ENCODE measurements at places on chromosomes 1 and 21.

DNA sequence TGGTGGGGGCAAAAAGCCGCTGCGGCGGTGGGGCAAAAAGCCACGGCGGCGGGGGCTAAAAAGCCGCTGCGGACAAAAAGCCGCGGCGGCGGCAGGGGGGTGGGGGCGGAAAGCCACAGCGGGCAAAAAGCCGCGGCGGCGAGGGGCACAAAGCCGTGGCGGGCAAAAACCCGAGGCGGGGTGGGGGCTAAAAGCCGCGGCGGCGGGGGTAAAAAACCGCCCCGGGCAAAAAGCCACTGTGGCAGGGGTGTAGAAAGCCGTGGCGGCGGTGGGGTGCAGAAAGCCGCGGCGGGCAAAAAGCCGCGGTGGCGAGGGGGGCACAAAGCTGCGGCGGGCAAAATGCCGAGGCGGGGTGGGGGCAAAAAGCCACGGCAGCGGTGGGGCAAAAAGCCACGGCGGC is 3901.8 kb downstream of the SRGAP2C start:
- DNase-seq: no peak

DNA sequence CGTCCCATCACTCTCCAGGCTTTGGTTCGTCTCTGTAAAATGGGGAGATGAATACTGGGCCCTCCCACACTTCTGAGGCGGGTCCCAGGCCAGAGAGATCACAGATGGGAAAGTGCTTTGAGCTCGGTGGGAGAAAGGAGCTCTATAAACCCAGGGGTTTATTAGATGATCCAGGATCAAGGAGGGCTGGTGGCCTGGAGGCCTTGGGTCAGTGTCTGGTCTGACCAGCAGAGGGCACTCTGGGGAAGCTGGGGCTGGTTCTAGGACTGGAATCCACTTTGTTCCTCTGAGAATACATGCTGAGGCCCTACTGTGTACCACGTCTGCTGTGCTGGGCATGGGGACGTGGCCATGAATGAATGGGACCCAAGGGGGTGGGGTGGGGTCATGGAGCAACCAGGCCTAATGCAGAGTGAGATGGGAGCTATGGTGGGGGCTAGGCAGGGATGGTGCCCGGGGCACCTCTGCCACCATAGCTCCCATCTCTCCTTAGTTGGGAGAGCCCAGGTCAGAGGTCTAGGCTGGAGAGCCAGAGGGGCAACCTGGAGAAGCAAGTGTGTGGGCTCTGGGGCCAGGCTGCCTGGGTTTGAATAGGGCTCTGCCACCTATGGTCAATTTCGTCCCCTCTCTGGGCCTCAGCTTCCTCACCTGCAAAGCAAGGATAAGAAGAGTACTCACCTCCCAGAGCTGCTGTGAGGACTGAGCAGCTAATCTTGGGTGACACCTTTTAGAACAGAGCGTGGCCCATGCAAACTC is 9.0 kb upstream of the FAM131C start:
- peak; percentile 56 for DNase-seq

DNA sequence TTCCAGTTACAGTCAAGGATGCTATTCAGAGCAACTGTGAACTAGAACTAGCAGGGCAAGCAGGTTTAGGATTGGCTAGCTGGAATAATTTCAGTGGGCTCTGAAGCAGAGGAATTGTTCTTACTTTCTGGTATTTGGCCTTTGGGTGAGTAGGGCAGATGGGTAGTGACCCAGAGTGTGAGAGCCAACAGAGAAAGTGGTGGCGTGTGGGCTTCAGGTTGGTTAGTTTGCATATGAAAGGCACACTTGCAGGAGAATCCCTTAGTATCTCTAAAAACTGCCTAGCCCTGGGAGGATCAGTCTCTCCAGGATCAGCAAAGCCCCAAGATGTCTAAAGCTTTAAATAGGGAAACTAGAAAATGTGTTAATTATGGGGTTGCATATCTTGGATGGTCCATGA is 67.6 kb upstream of the LRRC8B start:
- DNase-seq: no peak

GRCh38 chr1:13749543-13750341 is 49.8 kb downstream of the PRDM2 start:
- DNase-seq: peak; percentile 67

DNA sequence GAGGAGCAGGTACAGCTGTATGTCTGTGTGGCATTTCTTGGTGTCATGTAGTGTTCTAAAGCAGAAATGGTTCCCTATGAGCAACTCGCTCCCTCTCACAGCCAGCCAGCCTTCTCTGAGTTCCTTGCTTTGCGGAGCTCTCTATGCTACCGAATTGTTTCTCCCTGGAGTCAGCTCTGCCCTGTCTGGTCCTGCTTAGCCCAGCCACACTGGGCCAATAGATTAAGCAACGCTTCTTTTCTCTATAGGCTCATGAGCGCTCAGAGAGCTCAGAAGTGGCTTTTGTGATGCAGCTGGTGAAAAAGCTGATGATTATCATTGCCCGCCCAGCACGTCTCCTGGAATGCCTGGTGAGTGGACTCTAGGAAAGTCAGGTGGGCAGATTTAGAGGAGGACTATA is 113.1 kb downstream of the PIK3R3 start:
- DNase-seq: no peak
